ENCODE measurements at places on chromosomes 3 and 15.

GRCh38 chr3:185820973-185821758 lies 3.7 kb downstream of the IGF2BP2 start:
- no peak for DNase-seq

GRCh38 chr3:194861375-194861774 lies 175.7 kb downstream of the FAM43A start:
- DNase-seq, result no peak

DNA sequence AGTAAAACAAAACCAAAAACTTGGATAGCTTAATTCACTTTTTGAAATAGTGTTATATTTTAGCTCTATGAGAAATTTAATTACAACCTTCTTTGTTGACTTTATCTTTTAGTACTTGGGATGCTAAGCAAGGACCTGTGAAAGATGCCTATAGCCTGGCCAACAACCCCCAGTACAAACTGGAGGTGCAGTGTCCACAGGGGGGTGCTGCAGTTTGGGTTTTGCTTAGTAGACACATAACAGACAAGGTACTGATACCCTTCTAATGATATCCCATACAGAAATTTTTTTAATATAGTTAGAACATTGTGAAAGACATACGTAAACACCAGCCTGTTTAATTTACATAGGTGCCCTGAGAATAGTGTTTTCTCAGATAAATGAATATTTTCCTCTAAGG lies 35.3 kb downstream of the CAPN7 start:
- no peak for DNase-seq

GRCh38 chr3:54853573-54854404 lies 74.1 kb downstream of the LRTM1 start:
- DNase-seq, result peak; percentile 32

GRCh38 chr3:172138792-172139507 lies 99.6 kb downstream of the FNDC3B start:
- peak; percentile 35 for DNase-seq

DNA sequence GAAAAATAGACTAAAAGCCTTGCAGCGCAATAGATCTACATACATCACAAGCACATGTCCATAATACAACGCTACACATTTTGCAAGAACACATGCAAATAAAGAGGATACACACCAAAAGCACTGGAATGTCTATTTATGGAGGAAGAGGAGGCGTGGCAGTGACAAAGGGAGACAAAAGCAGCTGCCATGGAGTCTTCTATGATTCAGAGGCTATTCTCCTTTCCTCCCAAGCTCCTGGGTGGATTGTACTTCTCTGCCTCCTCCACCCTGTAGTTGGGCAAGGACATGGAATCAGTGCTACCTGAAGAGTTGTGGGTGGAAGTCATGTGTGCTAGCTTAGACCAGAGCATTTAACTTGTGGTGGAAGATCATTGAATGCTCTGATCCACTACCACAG lies 57.9 kb upstream of the ABHD2 start:
- no peak for DNase-seq

DNA sequence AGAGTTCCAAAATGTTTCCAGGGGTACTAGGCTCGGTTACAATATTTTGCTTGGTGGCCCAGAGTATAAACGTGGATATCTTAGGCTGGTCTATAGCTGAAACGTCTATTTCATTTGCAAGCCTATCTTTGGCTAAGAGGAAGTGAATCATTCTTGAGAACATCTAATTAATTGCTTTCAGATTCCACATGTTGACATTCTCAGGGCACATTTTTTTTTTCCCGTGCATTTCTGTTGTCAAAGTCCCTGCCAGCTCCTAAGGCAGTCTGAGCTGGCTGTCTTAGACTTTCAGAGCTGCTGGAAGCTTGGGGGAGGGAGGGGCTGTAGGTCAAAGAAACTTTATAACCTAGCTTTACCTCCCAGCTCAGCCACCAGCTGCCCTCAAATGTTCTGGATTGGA lies 23.2 kb upstream of the LAMP3 start:
- no peak for DNase-seq

DNA sequence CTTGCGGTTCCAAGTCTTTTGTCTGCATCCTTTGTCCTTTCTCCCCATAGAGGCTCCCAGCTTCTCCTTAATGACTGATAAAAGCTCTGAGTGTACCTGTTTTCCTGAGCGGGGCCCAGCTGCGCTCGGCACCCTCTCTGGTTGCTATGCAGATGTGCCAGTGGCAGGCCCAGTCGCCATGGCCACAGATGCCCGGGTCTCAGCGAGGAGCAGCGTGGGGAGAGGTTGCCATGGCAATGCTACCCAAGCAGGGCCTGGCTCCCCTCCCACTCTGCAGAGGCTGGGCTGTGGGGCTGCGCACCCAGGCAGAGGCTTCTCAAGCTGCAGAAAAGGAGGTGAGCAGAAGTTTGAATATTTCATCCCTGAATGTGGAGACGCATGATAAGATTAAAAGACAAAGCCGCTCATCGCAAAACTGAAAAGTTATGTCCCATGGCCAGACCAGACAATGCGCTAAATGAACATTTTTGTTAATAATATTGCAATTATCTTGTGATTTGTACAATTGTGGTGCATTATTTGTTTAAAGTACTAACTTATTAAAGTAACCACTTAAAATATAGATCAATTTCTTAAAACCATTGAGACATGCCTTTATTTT lies 66.1 kb downstream of the TPRA1 start:
- no peak for DNase-seq

DNA sequence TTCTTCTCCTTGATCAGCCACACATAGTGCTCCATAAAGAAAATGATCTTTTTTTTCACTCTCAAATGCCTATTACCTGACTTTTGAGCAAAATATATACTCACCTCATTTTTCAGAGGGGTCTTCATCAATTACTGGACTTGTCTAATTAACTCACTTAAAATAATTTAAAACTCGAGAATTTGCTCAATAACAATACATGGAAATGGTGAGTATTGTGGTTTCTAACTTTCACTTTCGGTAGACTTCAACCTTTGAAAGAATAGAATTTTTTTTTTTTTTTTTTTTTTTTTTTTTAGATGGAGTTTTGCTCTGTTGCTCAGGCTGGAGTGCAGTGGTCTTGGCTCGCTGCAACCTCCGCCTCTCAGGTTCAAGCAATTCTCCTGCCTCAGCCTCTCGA lies 17.7 kb upstream of the EPHB1 start:
- no peak for DNase-seq

DNA sequence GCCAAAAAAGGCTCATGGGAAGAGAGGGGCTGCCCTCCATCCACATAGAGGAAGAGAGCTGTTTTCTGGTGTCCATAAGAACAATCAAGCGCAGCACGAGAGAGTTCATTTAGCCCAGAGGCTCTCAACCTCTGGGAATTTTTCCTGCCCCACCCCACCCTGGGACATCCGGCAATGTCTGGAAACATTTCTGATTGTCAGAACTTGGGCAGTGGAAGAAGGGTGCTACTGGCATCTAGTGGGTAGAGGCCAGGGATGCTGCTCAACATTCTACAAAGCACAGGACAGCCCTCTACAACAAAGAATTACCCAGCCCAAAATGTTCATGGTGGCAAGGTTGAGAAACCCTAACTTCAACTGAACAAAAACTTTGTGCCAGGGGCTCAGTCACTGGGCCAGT lies 92.9 kb downstream of the RAB11A start:
- DNase-seq, result no peak

DNA sequence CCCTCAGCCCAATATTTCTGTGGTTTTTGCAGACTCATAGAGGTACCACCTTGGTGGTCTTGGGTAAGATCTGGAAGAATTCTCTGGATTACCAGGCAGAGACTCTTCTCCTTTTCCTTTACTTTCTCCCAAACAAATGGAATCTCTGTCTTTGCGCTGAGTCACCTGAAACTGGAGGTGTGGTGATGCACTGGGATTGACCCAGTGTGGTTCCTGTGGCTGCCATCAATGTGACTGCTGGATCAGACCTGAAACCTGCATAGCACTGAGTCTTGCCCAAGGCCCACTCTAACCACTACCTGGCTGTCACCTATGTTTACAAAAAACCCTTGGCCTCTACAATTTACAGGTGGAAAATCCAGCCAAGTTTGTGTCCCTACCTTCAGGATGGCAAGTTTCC lies 295.3 kb downstream of the RBMS3 start:
- no peak for DNase-seq

- DNase-seq, result no peak
These were observed 695.0 kb upstream of the GRM7 start for GRCh38 chr3:6165951-6166350.
